Stromal cell of bone marrow (primary cell): ENCODE measurements at places on chromosomes 1 and 21.

GRCh38 chr1:180837020-180837419 lies 75.7 kb upstream of the KIAA1614 start:
- no peak for DNase-seq

GRCh38 chr1:90192408-90192807 lies 197.5 kb downstream of the ZNF326 start:
- DNase-seq = no peak

DNA sequence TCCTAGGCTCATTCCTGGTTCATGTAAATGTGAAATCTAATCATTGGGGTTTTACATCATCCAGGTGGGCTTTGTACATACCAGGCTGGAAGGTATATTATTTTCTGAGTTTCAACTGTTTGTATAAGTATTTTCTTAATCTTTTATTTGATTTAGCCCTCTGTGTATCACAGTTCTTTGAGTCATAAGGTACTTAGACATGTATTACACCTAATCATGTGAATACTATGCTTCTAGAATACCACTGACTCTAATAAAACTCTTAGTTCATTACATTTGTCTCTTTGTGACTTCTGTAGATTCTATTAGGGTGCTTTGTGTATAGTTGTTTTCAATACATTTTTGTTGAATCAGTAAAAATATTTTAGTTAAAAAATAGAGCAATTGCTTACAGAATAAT lies 92.8 kb downstream of the ZFYVE9 start:
- DNase-seq = no peak

DNA sequence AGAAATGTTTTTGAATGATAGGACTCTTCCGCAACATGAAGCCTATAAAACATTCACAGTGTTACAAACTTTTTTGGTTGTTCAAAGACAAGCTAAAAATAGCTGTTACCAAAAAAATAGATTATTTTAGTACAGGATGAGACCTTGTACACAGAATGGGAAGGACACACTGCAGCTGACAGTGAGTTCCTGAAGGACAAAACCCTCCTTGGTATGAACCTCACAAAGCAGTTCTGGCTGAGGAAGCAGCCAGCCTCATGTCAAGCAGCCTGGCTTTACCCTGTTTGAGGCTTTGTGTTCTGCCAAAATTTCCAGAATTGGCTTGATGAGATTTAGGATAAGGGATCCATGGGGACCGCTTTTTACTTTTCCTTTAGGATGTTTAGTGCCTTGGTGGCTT lies 93.7 kb downstream of the RGL1 start:
- DNase-seq = no peak
